ENCODE measurements at places on chromosomes 2 and 18. TPM values are rescaled to one million over a fixed set of nuclear protein-coding genes. Genes with fewer than 3 reads are reported as not detected.
A peak's percentile ranks its signal among the peaks of the same experiment; 100 is the strongest.

- no peak for DNase-seq
These were observed 27.1 kb downstream of the SLC38A11 start for GRCh38 chr2:164928101-164928673.

- DNase-seq: peak; percentile 26
These were observed 70.4 kb upstream of the CYP1B1 start for GRCh38 chr2:38146275-38146906.

GRCh38 chr2:156437272-156437930 lies 1.2 kb downstream of the GPD2 start:
- DNase-seq: no peak

- DNase-seq: no peak
These were observed 132.8 kb upstream of the SATB2 start for GRCh38 chr2:199590321-199591203.

- DNase-seq: no peak
These were observed 501 bp downstream of the LPIN1 start for GRCh38 chr2:11746807-11747459.

DNA sequence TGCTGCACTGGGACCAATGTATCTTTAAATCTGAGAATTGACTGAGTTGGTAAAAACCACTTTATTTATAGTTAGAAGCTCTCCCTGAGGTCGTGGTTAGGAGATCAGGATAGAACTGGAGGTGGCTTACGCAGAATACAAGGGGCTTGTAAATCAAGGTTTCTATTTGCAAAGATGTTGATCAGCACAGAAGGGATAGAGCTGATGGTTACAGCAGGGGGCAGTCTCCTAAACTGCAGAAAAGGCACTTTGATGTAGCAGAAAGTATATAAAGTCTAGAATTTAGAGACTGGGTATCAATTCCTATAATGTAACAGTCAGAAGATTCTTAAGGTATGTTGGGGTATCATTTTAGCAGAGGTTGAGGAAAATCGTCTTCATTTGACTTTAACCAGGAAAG lies 25.2 kb upstream of the ACVR1 start:
- DNase-seq: no peak

- no peak for DNase-seq
These were observed 25.2 kb downstream of the TMEM163 start for GRCh38 chr2:134693359-134694330.

DNA sequence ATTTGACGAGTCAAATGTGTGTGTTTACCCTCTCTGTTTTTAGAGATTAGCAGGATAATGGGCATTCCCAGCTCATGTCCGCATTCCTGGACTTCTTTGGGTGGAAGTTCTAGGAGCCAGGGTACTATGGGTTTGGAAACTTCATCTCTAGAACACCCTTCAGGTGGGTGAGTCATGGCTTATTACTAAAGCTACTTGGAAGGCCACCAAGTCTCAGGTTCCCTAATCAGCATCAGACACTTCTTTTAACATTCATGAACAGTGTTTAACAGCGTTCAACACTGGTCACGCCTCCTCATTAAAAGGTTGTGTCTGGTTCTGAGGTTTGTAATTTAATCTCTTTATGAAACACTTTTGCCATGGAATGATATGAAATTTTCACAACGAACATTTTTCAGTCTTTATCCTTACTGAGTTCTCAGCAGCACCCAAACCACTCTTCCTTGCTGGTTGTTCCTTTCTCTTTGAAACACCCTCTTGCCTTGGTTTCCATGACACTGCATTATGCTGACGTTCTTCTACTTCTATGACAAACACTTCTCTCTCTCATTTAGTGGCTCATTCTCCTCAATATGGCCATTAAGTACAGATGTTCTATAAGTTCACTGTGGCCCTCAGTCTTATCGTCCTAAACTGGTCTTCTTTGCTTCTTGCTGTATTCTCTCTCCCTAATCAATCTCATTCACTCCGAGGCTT lies 49.3 kb downstream of the MMADHC start:
- no peak for DNase-seq

GRCh38 chr2:170218931-170219330 lies 41.0 kb downstream of the MYO3B start:
- no peak for DNase-seq

GRCh38 chr2:74893332-74893731 lies 59.4 kb downstream of the HK2 start:
- no peak for DNase-seq

- DNase-seq: no peak
These were observed 149.3 kb downstream of the CSRNP3 start for GRCh38 chr2:165618806-165619205.

- no peak for DNase-seq
These were observed 6.0 kb upstream of the INPP5D start for GRCh38 chr2:233053928-233054784.

DNA sequence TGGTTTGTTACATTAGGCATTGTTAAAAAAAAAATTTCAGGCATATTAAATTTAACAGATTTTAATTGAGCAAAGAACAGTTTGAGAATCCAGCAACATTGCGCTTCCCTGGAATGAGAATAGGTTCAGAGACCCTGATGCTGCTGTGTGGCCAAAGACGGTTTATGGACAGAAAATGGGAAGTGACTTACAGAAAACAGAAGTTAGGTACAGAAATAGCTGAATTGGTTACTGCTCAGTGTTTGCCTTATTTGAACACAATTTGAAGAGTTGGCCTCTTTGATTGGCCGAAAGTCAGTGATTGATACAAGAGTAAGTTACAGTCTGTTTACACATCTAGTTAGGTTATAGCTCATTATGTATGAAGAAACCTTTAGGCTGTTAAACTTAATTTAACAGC lies 6.0 kb upstream of the NEDD4L start:
- no peak for DNase-seq

DNA sequence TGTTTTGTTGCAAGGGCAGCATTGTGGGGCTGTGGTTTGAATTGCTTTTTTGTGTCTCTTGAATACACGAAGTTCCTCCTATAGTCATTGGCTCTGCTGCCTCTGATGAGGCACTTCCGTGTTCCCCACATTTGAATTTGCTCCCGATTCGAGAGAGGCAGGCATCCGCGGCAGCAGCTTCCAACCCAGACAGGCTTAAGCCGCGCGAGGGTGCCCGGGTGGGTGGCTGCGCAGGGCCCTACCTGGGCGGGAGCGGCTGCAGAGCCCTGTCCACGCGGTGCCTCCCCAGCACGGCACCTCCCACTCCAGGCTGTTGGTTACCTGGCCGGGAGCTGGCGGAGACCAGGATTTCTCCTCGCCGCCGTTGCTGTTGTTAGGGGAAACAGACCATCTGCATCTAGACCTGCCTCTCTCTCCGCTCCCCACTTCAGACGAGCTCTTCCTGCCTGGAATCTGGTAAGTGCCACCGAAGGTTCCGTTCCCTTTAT lies 151.3 kb downstream of the NEDD4L start:
- peak; percentile 61 for DNase-seq

- DNase-seq: peak; percentile 61
These were observed 405.9 kb downstream of the XIRP2 start for GRCh38 chr2:167293943-167294775.

DNA sequence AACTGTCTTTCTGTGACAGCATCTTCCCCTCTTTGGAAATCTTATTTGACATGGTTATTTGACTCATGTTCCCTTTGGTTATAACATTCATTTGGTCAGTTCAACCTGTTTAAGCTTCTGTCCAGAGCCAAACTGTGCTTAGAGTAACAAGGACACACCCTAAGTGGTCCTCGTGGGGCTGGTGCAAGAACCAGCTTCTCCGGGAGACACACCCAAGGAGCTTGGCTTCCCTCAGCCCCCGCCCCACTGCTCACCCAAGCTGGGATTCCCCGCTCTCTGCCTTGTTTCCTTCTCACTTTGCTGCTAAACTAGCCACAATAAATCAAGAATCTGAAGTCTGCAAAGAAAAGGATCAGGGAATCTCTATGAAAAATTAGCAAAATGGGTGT lies 1.4 kb downstream of the SCYGR3 start:
- no peak for DNase-seq

- DNase-seq: no peak
These were observed 19.1 kb upstream of the AFTPH start for GRCh38 chr2:64504774-64505720.

Gene CYP27C1
- total RNA-seq: 2.2 TPM

Gene C18orf54
- total RNA-seq: 8.7 TPM

Gene SCN7A
- total RNA-seq: 1.6 TPM

Gene EVA1A
- 1.1 TPM for total RNA-seq

Gene GRHL1
- 4.1 TPM for total RNA-seq

Gene CD207
- not detected for total RNA-seq

Gene NOSTRIN
- total RNA-seq: 3.9 TPM

Gene UGT1A8
- total RNA-seq: not detected

Gene ALPI
- not detected for total RNA-seq

Gene EGR4
- not detected for total RNA-seq

Gene NAT8
- total RNA-seq: not detected

Gene NTSR2
- 0.31 TPM for total RNA-seq

Gene KLHL29
- 8.4 TPM for total RNA-seq

Gene USP34
- 226 TPM for total RNA-seq

Data from occipital lobe (tissue), 3 donors.